ENCODE measurements at places on chromosomes 6 and 20. TPM values are rescaled to one million over a fixed set of nuclear protein-coding genes. Genes with fewer than 3 reads are reported as not detected.
A peak's percentile ranks its signal among the peaks of the same experiment; 100 is the strongest.

- DNase-seq: no peak
Measured at GRCh38 chr20:18688676-18689075, 100.8 kb downstream of the DTD1 start.

DNA sequence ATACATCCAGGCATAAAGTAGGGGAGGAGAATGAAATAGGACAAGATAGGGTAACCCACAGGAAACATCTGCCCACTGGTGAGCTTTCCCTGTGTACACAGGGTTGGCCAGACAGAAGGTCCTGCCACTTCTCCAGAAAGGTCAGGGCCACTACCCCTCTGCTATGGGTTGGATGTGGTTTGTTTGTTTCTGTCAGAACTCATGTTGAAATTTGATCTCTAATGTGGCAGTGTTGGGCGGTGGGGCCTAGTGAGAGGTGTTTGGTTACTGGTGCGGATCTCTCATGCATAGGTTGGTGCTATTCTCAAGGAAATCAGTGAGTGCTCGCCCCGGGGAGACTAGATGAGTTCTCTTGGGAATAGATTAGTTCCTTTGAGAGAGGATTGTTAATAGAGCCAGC lies 15.6 kb upstream of the MAS1 start:
- DNase-seq: no peak

- no peak for DNase-seq
Measured at GRCh38 chr6:16153211-16153820, 24.4 kb downstream of the MYLIP start.

DNA sequence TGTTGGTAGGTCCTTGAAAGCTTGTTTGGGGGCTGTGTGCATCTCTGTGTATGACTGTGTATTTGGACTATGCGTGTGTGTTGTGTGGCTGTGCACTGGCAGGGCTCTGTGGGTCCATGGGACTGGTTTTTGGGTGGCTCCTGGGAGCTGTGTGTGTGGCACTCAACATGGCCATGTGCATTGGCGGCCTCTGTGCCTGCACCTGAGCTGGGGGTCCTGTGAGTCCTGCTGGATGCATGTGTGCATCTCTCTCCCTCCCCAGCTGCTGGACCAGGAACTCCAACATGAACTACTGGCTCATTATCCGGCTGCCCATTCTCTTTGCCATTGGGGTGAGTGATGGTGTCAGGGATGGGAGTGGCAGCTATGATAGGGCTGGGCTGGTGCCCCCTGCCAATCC lies 30.1 kb downstream of the GLP1R start:
- DNase-seq: no peak

DNA sequence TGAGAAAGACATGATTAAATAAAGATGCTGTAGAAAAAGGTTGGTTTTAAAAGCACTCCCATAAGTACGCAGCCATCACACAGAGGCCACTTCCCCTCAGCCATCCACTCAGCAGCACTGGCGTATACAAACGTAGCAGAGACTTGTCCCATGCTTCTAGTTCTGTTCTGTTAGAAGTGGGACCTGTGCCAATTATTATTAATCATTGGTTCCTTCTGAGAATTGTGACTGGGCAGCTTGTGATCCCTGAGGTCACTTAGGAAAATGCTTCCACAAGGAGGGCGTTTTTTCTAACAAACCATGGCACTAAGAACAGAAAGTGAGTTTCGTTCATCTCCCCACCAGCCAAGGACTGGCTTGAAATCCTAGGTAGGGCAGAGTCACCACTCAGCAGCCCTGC lies 53.9 kb downstream of the FAM120B start:
- no peak for DNase-seq

GRCh38 chr20:59468831-59469230 lies 135.5 kb upstream of the PHACTR3 start:
- no peak for DNase-seq

DNA sequence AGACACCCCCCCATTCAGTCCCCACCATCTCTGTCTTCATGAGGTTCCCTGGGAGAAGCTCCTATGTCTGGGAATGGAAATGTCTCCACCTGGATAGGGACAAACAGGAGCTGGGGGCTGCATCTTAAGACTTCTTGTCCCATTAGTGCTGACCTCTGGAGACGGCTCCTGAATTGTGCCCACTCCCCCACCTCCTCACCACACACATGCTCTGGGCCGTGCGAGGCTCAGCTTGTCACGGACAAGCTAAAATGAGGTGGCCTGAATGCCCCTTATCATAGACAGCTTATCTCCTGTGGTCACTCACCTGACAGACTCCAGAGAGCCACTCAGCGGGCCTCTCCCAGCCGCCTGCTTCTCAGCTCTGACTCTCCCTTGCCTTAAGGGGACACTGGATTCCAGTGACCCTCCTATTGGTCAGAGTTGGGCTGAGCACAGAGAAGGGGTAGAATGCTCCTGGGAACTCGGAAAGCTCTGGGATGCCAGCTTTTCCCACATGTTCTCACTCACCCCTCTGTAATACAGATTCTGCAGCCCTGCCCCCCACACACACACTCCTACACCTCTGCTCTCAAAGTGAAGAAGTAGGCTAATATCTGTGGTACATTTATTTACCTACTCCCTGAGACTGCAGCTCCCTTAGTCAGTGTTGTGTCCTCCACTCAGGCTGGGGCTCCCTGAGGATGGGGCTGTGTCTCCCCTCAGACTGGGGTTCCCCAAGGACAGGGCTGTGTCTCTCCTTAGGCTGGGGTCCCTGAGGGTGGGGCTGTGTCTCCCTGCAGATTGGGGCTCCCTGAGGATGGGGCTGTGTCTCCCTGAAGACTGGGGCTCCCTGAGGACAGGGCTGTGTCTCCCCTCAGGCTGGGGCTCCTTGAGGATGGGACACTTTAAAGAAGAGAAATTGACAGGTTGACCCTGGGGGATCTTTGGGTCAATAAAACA lies 167.5 kb downstream of the VEGFA start:
- DNase-seq: no peak

- DNase-seq: no peak
Measured at GRCh38 chr20:52102126-52102525, 89.5 kb downstream of the ZFP64 start.

GRCh38 chr6:74197310-74197709 lies 501.3 kb downstream of the CD109 start:
- DNase-seq: no peak

- no peak for DNase-seq
Measured at GRCh38 chr6:33665957-33666356, 44.8 kb downstream of the ITPR3 start.

DNA sequence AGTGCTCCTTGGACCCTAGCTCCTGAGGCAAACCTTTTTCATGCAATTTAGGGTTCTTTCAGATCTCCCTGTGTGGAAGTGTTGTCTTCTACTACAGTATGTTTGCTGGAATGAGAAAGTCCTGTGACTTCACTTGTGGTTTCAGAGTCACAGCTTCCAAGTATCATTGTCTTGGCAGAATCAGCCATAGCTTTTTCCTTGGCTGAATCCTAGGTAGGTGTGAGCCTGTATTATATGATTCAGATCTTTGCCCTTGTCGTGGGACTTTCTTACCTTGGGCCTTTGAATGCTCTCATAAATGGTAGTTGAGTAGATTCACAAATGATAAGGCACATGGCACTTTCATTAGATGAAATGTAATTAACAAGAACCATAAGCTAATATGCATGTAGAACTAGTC lies 16.5 kb downstream of the CARMIL1 start:
- DNase-seq: no peak

DNA sequence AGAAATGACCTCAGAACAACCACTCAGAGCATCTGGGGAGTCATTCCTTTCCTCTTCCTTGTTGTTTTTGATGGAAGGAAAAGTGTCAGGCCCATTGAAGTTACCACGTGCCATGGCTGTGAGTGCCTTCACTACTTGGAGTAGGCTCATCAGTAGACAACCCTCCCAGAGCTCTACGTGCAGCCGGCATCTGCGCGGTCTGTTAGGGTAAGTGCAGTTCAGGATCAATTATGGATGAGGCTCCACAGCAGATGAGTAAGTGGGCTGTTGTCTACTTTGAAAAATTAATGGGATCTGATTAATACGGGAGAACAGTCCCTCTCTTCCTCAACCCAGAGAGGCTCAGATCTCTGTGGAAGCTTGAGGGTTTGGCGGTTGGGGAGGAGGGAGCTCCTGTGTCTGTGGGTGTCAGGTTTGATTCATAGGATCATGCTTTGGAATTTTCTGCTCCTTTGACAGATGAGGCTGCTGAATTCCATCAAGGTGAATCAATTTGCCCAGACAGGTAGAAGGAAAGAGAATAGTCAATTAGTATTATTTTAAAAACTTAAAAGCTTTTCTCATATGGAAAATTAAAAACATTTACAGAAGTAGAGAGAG lies 93.8 kb upstream of the TOX2 start:
- DNase-seq: no peak

DNA sequence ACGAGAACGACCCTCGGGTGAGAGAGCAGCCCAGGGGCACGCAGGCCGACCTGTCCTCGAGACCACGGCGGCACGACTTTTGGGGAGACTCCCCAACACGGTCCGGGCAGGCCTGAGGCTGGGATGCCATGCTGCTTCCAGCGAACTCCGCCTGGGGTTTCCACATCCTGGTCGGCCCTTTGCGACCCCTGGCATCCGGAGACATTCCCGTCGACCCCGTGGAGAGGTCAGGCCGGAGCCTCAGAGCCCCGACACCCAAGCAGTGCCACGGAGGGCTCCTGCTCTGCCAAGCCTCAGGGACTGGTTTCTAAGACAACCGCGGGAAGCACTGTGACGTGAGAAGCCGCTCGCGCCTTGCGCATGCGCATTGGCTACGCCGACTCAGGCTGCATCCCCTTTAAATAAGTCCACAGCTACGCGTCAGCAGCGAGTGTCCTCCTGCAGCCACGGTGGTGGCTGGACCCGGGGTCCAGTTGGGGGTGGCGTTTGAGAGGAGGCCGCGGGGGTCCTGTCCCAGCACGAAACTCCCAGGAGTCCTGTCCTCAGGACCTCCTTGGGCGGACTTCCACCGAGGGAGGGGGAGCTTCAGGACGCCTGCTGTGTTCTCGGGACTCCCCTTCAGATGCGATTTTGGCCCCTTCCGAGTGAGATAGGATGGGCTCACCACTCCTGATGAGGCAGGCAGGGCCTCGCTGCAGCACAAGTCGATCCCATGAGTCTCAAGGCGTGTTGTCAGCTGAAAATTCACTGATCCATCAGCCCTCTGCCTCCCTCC lies 1089.3 kb upstream of the DEFB115 start:
- peak; percentile 5 for DNase-seq

- no peak for DNase-seq
Measured at GRCh38 chr20:23659989-23660837, 22.5 kb upstream of the CST3 start.

DNA sequence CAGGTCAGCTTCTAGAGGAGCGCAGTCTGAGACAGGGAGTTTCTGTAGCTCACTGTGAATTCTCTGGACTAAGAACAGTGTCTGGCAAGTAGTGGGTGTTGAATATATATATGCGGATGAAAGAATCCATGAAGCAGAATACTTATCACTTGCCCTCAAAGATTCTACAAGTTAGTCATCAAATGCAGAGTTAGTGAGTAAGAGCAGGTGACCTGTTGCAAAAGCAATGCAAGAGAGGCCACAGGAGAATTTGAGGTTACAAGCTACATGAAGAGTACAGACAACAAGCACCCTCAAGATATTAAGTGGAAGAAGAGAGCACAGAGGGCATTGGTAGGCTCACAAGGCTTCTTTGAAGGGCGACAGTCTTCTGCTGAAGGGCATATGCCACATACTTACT lies 103.4 kb upstream of the BTBD3 start:
- no peak for DNase-seq

DNA sequence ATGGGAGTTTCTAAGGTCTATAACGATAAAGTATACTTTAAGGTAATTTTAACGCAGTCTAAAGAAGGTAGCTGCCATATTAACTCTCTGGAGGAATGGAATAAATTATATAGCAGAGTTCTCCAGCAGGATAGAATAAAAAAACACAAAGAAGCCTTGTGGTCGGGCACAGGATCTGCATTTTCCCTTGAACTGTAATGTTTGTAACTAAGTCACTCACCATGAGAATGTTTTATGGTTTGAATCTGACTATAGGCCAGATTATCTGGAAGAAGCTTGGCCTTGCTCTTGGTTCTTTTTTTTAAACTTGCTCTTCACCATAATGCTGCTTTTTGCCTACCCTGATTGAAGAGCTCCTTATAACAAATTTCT lies 238.8 kb upstream of the NOX3 start:
- DNase-seq: no peak

- no peak for DNase-seq
Measured at GRCh38 chr6:7911345-7911725, 747 bp upstream of the TXNDC5 start.

- peak; percentile 48 for DNase-seq
Measured at GRCh38 chr6:41591859-41592502, 45.8 kb downstream of the FOXP4 start.

DNA sequence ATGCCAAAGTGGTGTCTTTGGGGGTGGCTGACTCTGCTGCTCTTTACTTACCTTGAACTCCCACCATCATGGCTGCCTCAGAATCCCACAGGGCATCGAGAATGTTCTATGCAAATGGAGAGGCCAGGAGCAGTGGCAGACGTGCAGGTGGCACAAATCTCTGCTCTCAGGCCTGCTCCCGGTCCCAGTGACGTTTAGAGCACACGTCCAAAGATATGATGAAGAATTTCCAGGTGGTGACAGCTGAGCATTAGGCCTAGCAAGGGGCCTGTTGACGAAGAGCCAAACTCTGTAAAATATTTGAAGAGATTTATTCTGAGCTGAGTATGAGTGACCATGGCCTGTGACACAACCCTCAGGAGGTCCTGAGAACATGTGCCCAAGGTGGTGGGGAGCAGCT lies 19.0 kb upstream of the UNC93A start:
- DNase-seq: no peak

Gene SPACA1
- total RNA-seq: not detected

Gene MCHR2
- total RNA-seq: not detected

Gene ENTPD6
- total RNA-seq: 68.6 TPM

Gene JPH2
- total RNA-seq: 0.13 TPM

Gene TBXT
- total RNA-seq: not detected

Gene EPB41L2
- total RNA-seq: 10.3 TPM

Gene LHFPL5
- not detected for total RNA-seq

Gene MMP24
- not detected for total RNA-seq

Gene TSPO2
- not detected for total RNA-seq

Gene ZSCAN23
- 2.2 TPM for total RNA-seq

Gene TRAPPC3L
- total RNA-seq: not detected

Gene BMP6
- total RNA-seq: not detected

Gene PRRT1
- 3.4 TPM for total RNA-seq

Gene WTAP
- 117 TPM for total RNA-seq
